Posterior vena cava (tissue), 2 donors: ENCODE measurements at places on chromosomes 2 and 18.

GRCh38 chr2:231565887-231566594, 26.6 kb upstream of the TEX44 start:
- no peak for DNase-seq

DNA sequence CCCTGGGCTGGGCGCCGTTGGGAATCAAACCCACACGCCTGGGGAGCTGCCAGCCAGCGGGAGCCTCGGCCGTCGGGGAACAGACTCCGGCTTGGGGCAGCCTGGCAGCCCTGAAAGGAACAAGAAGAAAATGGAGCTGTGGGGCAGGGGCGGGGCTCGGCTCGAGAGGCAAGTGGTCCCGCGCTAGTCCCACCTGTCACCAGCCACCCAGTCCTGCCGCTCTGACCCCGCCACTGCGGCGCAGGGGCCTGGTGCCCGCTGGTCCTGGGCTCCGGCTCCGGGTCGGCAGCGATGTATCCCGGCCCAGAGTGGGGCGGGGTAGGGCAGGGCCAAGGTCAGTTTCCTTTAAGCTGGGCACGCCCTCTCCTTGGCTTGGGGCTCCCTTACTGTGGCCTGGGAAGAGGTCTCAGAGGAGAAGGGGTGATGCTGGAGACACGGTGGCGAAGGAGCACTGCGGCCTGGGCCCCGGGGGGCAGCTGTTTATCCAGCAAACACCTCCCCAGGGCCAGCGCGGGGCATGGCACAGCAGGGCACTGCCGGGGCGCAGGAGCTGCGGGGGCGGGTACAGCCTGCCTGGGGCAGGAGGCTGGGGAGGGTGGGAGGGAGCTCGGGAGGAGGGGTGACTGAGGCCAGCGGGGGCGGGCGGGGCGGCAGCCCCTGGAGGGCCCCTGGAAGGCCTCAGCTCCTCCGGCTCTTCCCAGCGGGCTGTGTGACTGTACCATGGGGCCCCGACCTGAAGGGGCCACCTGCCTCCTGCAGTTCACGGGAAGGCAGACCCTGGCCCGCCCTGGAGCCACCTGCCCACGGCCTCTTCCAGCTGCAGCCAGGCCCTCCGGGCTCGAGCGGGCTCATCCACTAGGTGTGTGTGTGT, 15.6 kb downstream of the ODC1 start:
- DNase-seq = no peak

- DNase-seq = no peak
These were observed 298.8 kb upstream of the FANCL start for GRCh38 chr2:58539973-58540372.

- peak; percentile 88 for DNase-seq
These were observed 33.1 kb upstream of the MBP start for GRCh38 chr18:77165503-77166188.

- DNase-seq = no peak
These were observed 58.4 kb upstream of the NT5C1B start for GRCh38 chr2:18647731-18648130.

GRCh38 chr2:48651158-48651790, 33.6 kb downstream of the GTF2A1L start:
- DNase-seq = no peak

DNA sequence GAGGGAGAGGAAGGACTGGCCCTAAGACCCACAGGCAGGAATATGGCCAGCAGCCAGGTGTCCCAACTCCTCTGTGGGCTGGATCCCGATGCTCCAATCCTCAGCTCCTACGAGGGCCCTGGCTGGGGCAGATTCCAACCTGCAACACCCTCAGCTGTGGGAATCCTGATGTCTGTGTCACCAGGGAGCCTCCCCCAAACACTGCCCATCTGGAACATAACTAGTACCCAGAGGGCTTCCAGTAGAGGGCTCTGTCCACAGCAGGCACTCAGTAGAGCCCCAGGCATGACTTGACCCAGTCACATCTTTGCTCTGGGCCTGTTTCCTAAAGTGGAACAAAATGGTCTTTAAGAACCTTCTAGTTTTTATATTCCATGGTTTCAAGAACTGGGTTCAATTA, 20.6 kb upstream of the LOXHD1 start:
- DNase-seq = no peak

- no peak for DNase-seq
These were observed 350.2 kb downstream of the RIT2 start for GRCh38 chr18:42765302-42765701.

GRCh38 chr18:1273469-1273868, 368.8 kb downstream of the ADCYAP1 start:
- no peak for DNase-seq

GRCh38 chr2:181953881-181954537, 31.6 kb upstream of the PPP1R1C start:
- no peak for DNase-seq

DNA sequence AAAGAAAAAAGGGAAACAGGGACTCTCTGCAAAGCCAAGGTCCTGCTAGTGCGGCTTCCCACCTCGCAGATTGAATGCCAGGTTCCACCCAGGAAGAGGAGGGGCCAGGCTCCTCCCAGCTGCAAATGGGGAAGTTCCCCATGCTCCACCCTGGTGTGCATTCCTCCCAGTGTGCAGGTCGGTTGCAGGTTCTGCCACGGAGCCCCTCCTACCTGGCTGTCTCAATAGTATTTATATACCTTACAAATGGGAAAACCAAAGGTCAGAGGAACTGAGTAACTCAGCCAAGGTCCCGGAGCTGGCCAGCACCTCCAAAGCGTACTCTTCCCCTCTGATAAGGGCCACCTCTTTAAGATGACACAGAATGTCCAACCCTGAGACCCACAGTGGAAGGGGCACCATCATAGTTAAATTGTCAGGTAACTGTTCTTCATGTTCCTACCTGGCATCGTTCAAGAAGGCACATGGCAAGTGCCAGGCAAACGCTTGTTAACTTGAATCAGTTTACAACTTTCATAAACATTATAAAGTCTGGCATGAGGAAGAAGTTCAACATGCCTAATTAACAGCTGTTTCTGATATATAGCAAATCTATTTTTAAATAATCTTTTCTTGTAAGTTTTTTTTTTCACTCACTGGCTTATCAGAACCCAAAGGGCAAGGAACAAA, 35.5 kb downstream of the POU3F3 start:
- no peak for DNase-seq

- no peak for DNase-seq
These were observed 662.3 kb downstream of the IRS1 start for GRCh38 chr2:226137201-226137811.

- DNase-seq = no peak
These were observed 32.6 kb downstream of the MRPL33 start for GRCh38 chr2:27804146-27804545.

- DNase-seq = no peak
These were observed 1021.2 kb downstream of the LRP1B start for GRCh38 chr2:141109633-141110032.

DNA sequence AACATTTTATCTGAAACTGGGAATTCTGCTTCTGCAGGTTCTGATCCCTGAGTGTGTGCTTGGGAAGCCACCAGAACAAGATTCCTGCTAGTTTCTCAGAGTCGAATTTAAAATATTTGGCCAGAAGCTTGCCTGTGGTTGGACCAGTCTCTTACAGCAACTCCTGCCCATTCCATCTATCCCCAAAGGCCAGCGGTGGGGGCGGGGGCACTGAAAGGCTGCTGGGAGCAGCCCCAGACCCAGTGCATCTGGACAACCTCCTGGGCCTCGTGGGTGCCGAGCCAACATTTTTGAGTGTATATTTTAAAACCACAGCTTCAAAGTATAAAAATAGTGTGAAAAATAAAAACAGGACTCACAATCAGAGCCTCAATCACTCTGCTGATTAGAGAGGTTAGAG, 38.6 kb upstream of the ZFP36L2 start:
- peak; percentile 82 for DNase-seq

- no peak for DNase-seq
These were observed 1103.2 kb upstream of the ZEB2 start for GRCh38 chr2:145623136-145623535.

DNA sequence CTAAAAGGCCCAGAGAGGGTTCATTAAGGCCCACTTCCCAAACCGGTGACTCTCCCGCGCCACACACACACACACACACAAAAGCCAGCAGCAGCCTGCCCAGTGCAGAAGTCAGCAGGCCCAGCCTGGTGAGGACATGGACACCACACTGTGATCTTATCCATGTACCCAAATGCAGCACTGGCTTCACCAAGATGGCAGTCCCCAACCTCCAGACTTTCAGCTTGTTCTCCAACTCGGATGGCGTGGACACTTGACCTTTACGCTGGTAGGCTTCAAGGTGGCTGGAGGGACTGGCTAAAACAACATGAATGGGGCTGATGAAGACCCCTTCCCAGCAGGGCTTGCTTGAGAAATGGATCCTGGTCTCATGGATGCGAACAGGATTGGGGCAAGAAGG, 50.4 kb downstream of the TNS1 start:
- DNase-seq = peak; percentile 58

DNA sequence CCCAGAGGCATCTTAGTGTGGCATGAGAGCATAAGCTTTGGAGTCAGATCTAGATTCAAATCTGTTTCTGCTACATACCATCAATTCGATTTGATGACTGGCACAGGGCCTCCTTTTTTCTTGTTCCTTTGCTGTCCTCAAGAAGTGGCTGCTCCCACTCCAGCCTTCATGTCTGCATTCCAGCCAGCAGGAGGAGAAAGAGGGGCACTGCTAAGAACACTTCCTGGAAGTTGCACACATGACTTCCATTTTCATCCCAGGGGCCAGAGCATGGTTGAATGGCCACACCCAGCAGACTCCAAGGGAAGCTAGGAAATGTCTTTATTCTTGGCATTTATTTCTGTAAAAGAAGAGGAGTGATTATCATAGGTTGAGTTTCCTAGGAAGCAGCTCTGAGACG, 50.4 kb downstream of the EML6 start:
- DNase-seq = no peak

DNA sequence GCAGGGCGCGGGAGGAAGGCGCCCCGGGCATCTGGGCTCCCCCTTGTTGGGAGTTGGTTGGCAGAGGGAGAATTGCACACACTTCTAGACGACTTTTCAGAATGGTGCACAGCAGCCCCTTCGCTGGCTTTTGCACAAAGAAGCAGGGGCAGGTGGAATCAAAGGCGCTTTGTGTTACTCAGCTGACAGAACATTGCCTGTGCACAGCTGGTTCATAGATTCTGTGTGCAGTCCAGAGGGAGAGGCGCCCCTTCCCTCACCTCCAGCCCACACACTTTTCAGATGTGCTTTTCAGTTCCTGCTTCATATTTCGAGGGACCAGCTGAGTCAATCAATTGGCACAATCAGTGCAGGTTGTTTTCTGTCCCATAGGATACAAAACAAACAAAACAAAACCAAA, 348.4 kb upstream of the RAB12 start:
- DNase-seq = no peak

- no peak for DNase-seq
These were observed 17.4 kb downstream of the CDH7 start for GRCh38 chr18:65768120-65768778.

DNA sequence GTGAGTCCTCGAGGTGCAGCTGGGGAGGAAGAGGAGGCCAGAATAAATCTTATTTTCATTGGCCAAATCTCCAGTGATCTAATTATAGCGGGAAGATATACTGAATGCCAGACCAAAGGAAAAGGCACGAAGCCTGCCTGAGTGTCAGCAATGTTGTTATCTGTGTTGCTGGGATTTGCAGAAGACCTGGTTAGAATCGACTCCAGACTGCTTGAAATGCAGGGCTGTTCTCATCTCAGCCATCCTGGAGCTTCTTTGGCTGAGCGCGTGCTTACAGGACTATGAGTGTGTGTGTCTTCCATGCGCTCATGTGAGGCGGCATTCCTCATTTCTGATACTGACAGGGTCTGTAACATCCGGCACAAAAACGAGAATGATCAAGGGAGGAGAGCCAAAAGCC, 81.2 kb downstream of the TSN start:
- no peak for DNase-seq

GRCh38 chr2:53826030-53826410, 33.7 kb downstream of the GPR75 start:
- no peak for DNase-seq

GRCh38 chr18:12701161-12701560, 1.4 kb downstream of the CEP76 start:
- DNase-seq = no peak

GRCh38 chr2:167264380-167264779, 376.1 kb downstream of the XIRP2 start:
- DNase-seq = no peak

DNA sequence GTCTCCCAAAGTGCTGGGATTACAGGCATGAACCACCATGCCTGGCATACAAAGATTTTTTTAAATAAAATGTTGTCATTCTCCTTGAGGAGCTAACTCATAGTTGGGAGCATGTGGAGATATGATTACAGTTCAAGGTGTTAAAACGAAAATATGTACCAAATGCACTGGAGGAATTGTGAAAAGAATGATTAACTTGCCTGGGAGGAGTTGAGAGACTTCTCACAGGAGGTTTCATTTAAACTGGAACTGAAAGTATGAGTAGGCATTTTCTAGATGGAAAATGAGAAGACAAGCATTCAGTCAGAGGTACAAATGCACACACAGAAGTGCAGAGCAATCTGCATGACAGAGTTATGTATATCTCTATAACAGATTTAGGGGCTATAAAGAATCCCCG, 126.6 kb upstream of the PDE1A start:
- DNase-seq = no peak
